ENCODE measurements at places on chromosomes 3 and 15.

DNA sequence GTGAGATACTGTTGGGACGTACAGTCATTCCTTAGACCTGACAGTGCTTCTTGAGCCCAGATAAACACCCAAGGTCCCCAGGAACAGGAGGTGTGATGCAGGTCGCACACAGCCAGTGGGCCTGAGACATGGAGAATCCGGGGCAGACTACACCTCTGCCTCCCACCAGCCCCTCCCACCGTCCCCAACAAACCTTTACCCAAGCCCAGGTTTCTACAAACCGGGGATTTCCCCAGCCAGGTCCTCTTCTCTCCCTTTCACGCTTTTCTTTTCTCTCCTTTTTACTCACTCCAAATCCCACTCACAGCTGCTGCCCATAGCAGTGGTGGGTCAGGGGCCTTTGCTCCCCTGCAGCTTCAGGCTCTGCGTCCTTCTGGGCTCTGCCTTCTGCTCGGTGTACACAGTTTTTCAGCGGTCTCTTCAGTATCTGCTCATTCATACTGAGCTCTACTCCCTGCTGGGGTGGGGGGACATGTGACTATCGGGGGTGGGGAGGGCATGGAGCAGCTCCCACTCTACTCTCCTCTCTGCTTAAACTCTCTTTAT lies 4.8 kb upstream of the PCSK6 start:
- DNase-seq = no peak

DNA sequence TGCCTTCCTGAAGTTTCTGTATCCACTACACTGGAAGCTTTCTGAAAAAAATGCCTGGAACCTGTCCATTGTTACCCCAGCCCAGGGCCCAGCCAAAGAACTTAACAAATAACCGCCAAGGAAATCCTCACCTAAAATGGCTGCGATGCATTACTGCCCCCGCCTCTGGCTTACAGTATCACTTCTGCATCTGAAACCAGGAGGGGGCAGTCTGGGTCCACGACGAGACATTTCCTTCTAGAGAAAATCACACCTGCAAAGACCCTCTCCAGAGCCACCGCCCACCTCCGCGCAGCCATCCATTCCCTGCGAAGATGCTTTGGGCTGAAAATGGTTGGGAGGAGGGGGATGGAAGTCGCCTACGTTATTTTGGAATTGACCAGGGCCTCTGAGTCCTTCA lies 22.4 kb upstream of the CELF6 start:
- no peak for DNase-seq

DNA sequence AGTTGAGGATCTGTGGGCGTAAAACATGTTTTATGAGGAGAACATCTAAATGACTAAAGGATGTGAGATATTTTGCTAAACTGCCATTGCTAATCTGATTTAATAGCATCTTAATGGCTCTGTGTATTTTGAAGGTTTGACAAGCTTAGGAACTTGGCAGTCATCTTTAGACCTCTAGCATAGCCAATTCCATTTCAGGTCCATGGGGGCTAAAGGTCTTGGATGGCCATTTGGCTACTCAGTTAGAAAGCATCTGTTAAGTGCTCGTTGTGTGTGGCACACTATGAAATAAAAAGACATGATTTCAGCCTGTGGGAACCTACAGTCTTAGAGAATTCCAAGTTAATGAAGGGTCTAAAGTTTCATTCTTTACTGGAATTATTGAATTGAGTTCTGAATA lies 236.2 kb downstream of the IL5RA start:
- DNase-seq = no peak

DNA sequence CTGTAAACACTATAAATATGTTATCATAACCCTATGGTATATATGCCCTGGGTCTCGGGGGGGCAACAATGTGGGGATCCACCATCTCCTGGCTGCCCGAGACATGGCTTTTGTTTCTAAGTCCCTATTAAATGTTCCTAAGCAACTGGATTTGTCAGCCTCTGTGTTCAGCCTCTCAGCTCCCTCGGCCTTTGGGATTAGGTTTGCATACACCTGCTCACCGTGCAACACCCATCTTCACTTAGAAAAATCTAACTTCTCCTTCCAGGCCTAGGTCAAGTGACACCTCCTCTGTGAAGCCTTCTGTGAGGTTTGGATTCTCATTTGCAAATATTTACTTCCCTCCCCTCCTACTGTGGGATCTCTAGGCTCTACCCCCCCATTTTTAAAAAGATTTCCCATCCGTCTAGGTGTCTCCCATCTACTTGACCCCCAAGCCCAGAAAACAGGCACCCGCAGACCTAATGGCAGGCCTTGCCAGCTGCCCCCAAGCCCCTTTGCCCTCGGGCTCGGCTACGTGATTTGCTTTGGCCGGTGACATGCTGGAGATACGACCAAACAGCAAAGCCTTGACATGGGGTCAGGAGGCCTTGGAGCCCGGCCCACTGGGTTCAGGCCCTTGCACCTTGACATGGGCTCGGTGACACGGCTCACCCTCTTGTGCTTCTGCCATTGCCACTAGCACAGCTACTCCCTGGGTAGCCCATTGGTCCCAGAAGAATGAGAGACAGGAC lies 66.0 kb upstream of the BLM start:
- DNase-seq = no peak

DNA sequence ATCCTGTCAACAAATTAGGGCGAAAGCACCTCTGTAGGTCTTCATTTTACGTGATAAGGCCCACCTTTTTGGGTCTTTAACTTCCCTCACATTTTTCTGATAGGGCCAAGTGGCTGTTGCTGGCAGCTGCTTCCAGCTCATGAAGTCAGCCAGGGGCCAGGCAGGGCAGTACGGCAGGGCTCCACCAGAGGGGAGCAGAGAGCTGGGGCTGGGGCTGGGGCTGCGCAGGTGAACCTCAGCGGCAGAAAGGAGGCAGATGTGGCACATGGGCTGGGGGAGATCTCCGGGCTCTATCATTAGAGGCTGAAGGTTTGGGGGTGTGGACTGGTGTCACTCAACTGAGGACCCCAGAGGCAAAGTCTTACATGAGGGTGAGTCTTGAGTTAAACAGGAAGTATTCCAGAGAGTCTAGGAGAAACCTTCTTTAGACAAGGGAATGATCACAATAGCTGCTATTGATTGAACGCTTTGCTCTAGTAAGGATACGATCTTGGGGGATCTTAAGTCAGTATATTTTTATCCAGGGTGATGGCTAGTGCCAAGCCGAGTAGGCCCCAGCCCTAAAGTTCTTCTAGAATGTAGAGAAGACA lies 62.8 kb upstream of the MEX3B start:
- DNase-seq = peak; percentile 71

- no peak for DNase-seq
Measured at GRCh38 chr15:82536409-82537350, 3.6 kb downstream of the RPS17 start.

DNA sequence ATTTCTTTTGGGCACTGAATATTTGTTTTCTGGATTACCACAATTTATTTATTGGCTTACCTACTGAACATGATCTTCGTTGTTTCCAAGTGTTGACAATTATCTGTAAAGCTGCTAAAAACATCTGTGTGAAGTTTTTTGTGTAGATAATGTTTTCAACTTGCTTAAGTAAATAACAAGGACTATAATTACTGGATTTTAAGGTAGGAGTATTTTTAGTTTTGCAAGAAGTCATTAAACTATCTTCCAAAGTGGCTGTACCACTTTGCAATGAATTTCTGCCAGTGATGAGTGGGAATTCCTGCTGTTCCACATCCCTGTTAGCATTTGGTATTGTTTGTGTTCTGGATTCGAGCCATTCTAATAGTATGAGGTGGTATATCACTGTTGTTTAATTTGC lies 702.2 kb downstream of the MECOM start:
- DNase-seq = no peak

GRCh38 chr3:169146179-169146665 lies 517.3 kb downstream of the MECOM start:
- DNase-seq = no peak

- DNase-seq = no peak
Measured at GRCh38 chr3:37096288-37096687, 78.1 kb downstream of the LRRFIP2 start.

- DNase-seq = no peak
Measured at GRCh38 chr15:50224606-50225005, 40.9 kb downstream of the HDC start.

- no peak for DNase-seq
Measured at GRCh38 chr3:183182073-183182472, 19.5 kb upstream of the LAMP3 start.

- DNase-seq = no peak
Measured at GRCh38 chr3:73550032-73550431, 74.7 kb downstream of the PDZRN3 start.

- no peak for DNase-seq
Measured at GRCh38 chr3:170589113-170589512, 3.2 kb upstream of the SLC7A14 start.

- no peak for DNase-seq
Measured at GRCh38 chr3:195245531-195245951, 25.4 kb downstream of the XXYLT1 start.

- DNase-seq = no peak
Measured at GRCh38 chr3:144923046-144923775, 951.6 kb downstream of the DIPK2A start.

DNA sequence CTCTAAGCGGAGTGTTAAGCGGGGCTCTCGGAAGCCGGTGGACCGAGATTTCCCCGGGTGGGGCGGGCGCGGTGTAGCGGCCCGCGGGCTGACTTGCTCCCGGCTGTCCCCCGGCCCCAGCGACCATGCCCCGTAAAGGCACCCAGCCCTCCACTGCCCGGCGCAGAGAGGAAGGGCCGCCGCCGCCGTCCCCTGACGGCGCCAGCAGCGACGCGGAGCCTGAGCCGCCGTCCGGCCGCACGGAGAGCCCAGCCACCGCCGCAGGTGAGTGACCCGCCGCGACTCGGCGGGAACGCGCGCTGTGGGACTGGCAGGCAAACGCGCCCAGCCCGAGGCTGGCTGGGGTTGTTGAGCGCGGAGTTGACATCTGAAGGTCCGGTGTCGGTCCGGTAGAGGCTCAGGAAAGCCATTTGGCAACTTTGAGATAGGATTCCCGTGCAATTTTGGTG lies 1.3 kb downstream of the SMC4 start:
- DNase-seq = peak; percentile 61

- DNase-seq = no peak
Measured at GRCh38 chr15:65869954-65870871, 922 bp downstream of the RAB11A start.

DNA sequence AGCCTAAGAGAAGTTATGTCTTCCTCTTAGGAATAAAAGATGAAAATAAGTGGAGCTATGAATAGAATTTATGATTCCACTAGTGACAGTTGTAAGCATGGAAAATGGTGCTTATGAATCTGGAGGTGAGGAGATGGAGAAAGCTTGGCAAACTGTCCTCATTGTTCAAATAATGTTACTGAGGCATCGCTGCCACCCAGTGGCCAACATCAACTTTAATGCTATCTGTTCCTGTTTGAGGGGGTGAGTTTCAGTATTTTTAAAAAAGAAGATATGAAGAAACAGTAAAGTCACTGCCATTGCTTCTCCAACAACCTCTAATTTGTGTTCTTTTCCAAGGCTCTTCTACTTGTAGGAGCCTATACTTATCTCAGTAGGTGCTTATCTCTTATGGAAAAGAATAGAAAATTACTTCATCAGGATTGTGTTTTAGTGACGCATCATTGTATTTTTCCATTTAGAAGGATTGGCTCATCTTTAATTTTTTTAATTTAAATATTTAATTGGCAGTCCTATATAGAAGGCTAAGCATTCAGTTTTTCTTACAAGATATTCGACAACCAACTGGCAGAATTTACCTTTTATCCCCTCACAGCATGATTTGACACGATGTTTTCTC lies 260.4 kb upstream of the P2RY1 start:
- no peak for DNase-seq

Measured in natural killer cell treated with Interleukin-12 subunit alpha and Interleukin-12 subunit beta and Interleukin-15 and Interleukin-18, amount 100 ng/mL, for 72 hours (primary cell).